ENCODE measurements at places on chromosomes 16 and 17.

DNA sequence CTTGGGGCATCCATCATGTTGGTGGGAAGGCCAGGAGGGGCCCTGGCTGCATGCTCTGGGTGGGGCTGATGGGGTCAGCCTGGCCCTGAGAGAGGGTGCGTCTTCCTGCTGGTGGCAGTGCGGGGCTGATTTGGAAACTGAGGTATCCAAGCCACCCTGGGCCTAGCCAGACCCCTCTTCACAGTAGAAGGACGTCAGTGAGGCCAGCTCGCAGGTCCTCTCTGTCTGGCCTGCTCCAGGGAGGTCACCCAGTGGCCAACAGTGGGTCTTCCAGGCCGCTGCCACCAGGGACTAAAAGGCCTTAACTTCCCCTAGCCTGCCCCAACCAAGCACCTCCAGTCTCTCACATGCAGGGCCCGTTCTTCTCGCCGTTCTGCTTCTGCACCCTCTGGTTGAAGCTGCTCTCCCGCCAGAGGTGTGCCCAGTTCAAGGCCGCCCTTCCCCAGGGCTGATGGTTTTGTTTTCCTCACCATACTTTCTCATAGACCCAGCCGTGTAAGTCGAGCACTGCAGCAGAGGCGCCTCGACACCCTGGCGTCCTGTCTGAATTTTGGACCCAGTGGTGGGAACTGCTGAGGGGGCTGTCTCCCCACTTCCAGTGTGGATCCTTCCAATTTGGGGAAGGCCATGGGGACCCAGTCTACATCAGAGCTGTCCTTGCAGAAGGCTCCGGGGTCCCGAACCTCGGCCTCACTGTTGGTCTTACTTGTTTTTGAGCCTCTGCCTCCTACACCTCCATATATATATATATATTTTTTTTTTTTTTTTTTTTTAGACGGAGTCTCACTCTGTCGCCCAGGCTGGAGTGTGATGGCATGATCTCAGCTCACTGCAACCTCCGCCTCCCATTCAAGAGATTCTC is 42.9 kb upstream of the CDC42EP4 start:
- DNase-seq, result no peak

DNA sequence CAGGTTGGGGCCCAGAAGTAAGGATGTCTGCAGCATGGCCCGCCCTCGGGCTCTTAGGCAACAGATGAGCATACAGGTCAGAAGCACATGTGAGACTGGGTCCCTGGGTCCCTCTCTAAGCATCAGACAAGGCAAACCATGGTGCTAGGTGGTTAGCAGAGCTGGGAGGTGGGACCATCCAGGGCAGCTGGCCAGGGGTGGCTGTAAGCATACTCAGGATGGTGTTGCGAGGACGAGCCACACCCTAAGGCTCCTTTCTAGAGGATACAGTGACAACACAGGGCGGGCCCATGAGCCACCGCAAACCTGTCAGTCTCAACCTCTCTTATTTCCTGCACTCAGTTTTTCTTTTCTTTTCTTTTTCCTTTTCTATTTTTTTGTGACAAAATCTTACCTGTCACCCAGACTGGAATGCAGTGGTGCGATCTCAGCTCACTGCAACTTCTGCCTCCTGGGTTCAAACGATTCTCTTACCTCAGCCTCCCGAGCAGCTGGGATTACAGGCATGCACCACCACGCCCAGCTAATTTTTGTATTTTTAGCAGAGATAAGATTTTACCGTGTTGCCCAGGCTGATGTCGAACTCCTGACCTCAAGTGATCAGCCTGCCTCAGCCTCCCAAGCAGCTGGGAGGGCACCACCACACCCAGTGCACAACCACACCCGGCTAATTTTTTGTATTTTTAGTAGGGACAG is 3.6 kb downstream of the FA2H start:
- DNase-seq, result no peak

DNA sequence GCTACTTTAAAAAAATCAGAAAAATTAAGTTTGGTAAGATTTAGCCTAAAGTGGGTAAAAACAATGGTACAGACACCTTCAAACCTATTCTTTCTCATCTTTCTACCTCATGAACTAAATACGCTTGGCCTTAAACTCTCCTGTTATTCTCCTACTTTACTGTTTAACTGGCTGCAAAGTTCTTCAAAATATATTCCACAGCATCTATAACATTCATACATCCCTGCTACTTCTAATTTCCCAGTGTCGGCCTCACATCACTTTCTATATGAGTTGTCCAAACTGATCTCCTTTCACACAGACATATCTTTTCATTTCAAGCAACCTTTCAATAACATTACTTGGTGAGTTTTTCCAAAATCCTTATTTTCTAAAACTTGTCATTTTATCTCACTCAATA is 64.0 kb downstream of the MED13 start:
- DNase-seq, result no peak

DNA sequence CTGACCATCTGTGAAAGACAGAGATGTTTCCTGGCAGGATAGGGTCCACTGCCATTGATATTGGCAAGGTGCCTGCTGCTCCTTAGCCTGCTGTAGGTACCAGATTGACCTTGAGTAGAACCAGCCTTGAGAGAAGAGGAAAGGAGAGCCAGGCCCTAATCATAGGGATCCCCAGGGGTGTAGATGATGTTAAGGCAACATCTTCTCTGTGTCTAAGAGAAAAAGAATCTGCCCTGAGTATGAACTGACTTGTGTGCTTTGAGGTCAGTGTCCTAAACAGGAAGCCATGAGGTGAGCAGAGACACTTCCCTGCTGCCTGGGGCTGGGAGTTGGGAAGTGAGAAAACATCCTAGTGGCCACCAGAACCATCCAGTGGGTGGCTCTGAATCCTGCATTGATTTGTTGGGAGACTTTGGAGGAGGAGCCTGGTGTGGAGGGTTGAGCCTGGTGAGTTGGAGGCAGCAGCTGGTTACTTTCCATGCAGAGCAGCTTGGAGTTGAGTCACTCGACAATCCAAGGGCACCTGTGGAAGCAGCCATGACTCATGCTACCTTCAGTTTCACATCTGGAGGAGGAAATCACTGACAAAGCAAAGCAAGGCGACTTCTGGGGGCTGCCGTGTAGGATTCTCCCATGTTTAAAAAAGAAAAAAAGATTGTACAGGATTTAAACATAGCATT is 47.8 kb downstream of the BMERB1 start:
- no peak for DNase-seq

GRCh38 chr17:71023249-71024030 is 854.1 kb downstream of the KCNJ2 start:
- no peak for DNase-seq

DNA sequence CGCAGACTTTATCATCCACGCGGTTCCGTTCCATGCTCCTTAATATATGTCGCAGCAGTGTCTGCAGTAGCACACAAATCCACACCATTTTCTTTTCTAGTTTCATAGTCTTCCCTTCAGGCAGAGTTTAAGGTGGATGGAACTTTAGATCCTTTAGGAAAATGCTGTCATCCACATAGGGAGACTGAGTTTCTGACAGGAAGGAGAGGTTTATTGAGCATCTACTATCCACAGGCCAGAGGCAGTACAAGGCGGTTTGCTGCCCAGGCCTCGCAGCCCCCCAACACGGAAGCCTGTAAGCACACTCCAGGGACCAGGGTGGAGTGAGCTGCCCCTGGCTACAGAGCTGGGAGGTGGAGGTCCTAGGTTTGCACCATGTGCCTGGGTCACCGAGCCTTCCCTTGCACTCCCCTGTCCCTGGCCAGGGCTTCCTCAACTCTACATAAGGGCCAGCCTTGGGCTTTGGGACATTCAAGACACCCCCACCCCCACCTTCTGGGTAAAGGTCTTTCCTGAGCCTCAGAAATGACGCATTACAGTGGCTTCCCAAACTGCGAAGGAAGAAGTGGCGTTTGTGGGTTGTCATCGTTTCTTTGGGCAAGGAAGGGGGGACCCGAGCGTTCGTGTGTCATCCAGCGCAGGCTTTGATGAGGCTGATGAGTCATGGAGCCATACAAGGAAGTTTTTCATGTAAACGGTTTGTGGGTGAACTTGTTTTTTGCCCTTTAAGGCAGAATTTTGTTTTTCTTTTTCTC is 146.5 kb upstream of the PLCG2 start:
- no peak for DNase-seq

DNA sequence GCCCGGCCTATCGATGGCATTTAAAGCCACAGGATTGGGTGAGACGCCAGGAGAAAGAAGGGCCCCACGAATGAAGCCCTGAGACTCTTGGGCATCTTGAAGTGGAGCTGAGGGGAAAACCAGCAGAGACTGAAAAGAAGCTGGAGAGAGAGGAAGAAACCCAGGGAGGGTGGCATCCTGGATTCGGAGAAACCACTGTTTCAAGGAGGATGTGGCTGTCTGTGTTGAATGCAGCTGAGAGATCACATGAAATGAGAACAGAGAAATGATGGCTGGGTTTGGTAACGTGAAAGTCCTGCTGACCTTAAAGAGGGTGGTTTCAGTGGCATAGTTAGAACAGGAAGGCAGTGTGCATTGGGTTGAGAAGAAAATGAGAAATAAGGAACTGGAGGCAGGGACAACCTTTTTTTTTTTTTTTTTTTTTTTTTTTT is 3.8 kb downstream of the TNFSF12 start:
- DNase-seq, result no peak

DNA sequence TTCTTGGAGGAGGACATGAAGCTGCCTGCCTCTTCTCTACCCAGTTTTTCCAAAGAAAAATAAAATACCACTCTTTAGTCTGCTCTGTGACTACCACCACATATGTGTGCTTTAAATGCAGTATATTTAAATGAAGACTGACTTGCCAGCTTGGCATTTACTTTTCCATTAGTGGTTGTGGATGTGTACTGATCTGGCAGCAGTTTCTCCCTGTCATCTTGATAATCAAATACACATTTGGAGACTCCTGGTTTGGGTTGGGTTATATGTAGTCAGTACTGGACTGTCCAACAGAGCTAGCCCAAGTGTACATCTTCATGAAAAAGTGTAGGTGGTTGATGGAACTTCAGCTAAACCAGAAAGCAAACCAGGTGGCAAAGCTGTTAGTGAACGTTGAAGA is 19.9 kb downstream of the COX10 start:
- DNase-seq, result no peak

DNA sequence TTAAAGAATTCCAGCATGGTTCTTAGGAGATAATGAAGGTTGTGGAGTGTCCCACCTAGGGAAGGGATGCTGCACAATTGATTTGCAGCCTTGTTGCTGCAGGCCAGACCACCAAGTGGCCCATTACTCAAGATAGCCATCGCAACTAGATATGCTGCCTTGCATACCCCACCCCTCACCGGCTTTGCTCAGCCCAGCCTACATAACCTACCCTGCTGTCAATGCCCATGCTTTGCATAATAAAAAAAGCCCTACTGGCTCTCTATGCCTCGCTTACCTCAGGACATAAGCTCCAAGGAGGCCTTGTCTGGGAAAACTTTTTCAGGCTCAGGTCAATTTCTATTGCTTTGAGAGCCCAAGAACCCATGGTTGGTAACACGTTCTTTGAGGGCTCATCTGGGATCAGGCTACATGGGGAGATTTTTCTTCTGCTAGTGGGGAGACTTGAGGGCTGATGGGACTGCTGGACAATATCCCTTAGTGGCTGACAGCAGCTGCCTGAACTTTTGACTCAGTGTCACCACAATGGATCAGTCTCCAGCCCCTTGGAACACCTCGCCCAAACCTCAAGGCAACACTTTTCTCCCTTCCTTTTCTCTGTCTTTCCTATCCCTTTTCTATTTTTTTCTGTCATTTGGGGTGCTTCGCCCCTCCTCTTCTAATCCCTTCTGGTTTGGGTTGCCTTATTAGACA is 38.3 kb downstream of the SCPEP1 start:
- no peak for DNase-seq

GRCh38 chr16:85153656-85154091 is 41.4 kb upstream of the CIBAR2 start:
- DNase-seq, result no peak

GRCh38 chr16:35664091-35664693 is 2204.8 kb downstream of the TP53TG3F start:
- DNase-seq, result no peak

GRCh38 chr16:56728980-56729734 is 772 bp upstream of the NUP93 start:
- DNase-seq, result no peak

GRCh38 chr17:57966875-57967274 is 11.7 kb upstream of the CUEDC1 start:
- DNase-seq, result no peak

- no peak for DNase-seq
Observed at GRCh38 chr17:76013377-76013932, 12.8 kb downstream of the CDK3 start.

- no peak for DNase-seq
Observed at GRCh38 chr17:64126918-64127317, 3.0 kb downstream of the ERN1 start.

DNA sequence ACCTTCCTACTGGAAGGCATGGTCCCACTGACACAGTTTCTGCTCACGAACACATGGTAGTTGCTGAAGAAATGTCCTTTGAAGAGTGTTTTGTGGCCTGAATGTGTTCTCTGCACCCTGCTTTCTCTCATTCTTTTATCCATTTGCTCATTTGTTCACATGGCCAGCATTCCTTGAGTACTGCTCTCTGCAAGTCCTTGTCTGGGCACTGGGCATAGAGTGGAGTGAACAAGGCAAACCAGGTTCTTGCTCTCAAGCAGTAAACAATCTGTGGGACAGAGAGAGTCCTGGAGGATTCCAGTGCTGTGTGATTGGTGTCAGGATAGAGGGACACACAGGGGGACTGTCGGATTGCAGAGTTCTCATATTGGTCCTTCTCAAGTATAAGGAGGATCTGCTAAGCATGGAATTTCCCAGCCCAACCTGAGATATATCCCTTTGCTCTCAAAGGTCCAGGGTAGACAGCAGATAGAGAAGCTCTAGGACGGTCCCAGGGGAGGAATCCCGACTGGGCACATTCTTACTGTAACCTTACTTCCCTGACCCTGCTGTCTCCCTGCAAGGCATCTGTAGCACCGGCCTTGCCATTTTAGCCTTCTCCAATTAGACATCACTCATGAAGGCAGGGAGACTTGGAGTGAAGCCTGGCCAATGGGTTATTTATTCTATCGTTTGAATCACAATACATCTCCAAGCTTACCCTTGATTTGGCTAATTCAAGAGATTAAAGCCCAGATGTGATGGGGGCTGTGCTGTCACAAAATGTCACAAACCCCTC is 32.3 kb downstream of the ARL4D start:
- no peak for DNase-seq

GRCh38 chr17:18981642-18982424 is 22.7 kb downstream of the FAM83G start:
- DNase-seq, result no peak

DNA sequence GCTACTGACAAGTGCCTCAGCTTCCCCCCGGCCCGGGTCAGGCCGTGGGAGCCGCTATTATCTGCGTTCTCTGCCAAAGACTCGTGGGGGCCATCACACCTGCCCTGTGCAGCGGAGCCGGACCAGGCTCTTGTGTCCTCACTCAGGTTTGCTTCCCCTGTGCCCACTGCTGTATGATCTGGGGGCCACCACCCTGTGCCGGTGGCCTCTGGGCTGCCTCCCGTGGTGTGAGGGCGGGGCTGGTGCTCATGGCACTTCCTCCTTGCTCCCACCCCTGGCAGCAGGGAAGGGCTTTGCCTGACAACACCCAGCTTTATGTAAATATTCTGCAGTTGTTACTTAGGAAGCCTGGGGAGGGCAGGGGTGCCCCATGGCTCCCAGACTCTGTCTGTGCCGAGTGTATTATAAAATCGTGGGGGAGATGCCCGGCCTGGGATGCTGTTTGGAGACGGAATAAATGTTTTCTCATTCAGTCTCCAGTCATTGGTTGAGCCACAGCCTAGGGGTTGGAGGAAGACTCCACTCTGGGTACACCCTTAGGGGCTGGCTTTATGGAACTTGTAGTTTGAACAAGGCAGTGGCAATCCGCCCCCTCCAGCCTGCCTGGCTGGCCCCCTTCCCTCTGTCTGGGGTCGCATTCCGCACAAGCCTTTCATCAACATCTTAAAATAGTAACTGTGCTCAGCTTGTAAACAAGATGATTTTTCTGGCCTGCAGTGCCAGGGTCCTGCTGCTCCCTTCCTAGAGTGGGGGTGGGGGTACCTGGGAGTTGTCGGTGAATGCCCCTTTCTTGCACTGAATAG is 4.1 kb downstream of the SYNGR2 start:
- no peak for DNase-seq
